ENCODE measurements at places on chromosomes 1 and 21.

GRCh38 chr1:212966616-212967015 is 16.3 kb downstream of the VASH2 start:
- no peak for DNase-seq

DNA sequence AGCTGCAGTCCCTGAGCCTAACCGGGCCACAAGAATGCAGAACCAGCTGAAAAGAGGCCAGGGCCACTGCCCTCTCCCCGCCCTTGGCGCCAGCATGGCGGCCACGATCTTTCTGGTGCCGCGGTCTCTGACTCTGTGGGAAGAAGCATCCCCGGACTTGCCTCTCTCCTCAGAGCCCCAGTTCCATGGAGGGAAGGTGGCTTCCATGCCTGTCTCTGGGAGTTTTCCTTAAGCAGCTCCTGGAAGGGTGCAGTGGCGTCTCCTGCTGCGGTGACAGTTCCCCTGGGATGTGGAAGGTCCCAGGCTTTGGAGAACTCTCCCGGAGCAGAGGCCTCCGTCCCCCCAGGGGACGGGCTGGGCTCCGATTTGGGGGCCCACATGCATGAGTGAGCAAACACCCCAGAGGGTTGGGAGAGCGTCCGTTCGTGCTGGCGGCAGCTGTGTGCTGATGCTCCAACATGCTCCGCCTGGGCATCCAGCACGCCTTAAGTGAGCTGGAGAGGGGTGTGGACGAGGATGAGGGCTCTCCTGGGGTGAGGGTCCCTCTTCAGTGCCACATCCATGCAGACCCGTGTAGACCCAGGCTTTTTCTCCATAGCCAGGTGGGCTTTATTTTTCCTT is 109.8 kb upstream of the COL6A1 start:
- no peak for DNase-seq

DNA sequence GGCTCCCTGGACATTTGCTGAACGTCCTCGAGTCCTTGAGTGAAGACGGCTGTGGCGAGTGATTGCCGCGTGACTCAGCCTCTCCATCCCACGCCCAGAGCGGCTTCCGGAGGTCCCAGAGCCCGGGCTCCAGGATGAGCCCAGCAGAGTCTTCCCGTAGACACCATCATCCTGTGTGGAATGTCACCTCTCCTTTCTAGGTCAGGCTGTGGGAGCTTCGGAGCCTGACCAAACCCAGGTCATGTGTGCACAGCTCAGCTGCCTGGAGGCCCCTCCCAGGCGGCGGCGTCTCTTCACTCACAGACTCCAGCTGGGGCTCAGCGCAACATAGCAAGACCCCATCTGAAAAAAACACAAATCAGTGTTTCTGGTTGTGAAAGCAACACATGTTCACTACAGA is 38.2 kb downstream of the PRKCZ start:
- no peak for DNase-seq

DNA sequence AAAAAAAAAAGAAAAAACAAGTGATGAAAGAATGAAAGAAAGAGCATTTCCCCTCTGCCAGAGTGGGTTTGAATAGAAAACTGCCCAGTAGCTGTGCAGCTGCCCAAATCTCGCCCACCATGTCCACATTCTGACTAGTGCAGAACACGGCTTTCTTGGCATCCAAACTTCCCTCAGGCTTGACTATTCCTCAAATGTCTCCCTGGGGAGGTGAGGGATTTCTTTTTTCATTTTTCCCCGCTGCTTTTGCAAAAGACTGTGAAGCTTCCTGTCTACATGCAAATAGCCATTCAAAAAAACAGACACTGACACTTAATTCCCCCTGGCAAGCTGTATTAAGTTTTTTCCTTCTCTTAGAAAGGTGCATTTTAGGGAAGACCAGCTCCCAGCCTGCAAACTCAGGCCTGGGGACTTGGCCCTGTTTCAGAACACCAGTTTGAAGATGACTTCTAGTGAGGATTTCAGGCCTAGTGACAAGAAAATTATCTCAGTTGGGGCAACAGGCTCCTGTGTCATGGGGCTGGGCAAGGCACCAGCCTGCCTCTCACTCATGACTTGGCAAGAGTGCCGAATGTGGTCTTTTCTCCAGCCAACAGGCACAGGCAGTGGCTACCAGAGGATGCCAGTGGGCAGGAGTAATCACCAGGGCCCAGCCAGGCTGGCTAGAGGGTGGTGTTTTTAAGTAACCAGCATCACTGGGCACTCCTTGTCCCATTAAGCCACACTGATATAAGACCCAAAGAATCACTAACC is 178.1 kb upstream of the NFIA start:
- DNase-seq = no peak

DNA sequence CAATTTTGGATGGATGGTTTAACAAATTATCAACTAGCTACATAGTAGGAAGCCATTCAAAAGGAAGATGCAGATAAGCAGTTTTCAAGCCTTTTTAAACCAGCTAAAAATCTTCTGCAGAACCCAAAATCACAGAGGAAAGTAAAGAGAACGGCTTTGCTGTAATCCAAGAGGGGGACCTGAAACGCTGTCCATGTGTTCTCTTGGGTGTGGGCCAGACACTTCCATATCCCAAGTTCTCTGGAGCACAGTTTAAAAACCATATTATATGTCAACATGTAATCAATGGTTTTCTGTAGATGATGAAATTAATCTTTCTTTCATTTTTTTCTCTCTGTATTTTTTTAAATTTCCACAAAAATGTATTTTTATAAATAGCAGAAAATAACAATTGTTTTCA is 90.5 kb downstream of the SELENOF start:
- no peak for DNase-seq

DNA sequence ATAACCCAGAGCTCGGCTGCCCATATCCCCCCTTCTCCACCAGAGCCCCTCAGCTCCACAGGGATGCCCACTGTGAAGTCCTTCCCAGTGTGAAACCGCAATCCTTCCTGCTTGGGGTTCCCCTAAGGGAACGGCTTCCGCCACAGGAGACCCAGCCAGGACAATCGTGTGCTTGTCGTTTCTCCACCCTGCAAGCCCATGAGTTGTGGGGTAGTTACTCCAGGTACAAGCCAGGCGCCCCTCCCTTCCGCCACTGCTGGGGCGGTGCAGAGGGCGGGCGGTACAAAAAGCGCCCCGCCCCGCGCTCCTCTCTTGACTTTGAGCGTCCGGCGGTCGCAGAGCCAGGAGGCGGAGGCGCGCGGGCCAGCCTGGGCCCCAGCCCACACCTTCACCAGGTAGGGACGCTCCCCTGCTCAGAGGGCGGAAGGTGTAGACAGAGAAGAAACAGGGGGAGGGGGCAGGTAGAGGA is at the start of gene TINAGL1:
TSS of gene TINAGL1 (plus strand) at position 315 of the 469 bp plus-strand sequence. CDS start 634 bp downstream, outside the sequence.
- DNase-seq = peak; percentile 7

- no peak for DNase-seq
Observed at GRCh38 chr1:31855038-31855845, 39.4 kb upstream of the SPOCD1 start.

DNA sequence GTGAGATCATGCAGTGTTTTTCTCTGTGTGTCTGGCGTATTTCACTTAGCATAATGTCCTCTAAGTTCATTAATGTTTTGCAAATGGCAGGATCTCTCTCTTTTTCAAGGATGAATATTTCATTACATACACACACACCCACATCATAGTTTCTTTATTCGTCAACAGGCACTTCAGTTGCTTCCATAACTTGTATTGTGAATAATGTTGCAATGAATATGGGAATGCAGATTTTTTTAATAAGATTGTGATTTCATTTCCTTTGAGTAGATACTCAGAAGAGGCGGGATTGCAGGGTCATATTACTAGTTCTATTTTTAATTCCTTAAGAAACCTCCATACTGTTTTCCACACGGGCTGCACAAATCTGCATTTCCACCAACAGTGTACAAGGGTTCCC is 134.0 kb downstream of the CLEC20A start:
- DNase-seq = no peak

GRCh38 chr1:179706339-179706941 is 36.7 kb upstream of the FAM163A start:
- DNase-seq = peak; percentile 62

DNA sequence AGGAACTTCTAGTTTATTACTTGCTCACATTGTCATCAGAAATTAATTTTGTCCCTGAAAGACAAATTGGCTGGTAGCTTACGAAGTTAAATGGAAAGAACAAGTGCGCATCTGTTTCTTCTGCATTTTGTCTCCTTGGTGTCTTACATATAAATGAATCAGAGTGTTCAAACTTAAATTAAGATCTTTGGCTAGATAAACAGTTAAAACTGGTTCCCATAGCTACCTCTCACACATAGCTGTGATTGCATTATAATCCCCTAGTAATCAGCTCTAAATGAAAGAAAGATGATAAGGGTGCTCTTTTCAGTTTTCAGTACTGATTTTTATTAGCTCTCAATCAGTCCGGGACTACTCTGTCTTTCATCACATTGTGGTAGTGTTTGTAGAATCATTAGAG is 124.2 kb upstream of the LMO4 start:
- DNase-seq = no peak

- DNase-seq = no peak
Observed at GRCh38 chr1:201092738-201093137, 19.5 kb downstream of the CACNA1S start.

DNA sequence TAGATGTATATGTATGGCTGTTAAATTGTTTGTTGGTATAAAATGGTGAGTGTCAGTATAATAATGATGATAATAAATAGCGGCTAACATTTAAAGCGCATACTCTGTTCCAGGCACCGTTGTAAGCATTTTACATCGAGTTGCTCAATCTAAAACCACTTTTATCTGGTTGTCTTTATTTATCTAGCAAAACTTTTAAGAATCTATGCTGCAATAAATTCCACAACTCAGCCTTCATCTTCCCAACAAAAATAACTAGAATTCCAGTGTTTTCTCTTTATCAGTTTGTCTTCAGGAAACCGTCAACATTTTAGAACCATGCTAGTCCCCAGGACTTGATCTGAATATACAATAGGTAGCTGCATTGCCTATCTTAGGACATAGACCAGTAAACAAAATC is 19.3 kb upstream of the SLC16A1 start:
- no peak for DNase-seq

GRCh38 chr1:241944300-241944699 is 13.3 kb upstream of the BECN2 start:
- DNase-seq = no peak

DNA sequence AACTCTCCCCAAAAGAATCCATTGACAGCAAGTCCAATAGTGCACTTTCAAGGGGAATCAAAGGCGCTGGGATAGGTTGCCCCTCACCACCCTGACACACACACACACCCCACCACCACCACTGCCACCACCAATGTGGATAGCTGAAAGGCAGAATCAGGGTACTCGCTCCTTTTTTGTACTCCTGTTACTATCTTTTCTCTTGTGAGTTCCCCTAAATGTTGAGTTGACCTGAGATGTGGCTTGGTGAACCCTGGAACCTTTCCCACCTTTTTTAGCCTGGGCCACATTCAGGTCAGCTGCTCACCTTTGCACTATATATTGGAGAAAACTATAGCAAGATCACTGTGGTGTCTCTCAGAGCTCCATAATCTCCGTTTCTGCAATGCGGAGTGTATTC is 3.9 kb downstream of the S100A8 start:
- no peak for DNase-seq

GRCh38 chr1:76905876-76906595 is 38.8 kb downstream of the ST6GALNAC5 start:
- no peak for DNase-seq

- DNase-seq = no peak
Observed at GRCh38 chr1:156815961-156816422, 656 bp downstream of the SH2D2A start.

DNA sequence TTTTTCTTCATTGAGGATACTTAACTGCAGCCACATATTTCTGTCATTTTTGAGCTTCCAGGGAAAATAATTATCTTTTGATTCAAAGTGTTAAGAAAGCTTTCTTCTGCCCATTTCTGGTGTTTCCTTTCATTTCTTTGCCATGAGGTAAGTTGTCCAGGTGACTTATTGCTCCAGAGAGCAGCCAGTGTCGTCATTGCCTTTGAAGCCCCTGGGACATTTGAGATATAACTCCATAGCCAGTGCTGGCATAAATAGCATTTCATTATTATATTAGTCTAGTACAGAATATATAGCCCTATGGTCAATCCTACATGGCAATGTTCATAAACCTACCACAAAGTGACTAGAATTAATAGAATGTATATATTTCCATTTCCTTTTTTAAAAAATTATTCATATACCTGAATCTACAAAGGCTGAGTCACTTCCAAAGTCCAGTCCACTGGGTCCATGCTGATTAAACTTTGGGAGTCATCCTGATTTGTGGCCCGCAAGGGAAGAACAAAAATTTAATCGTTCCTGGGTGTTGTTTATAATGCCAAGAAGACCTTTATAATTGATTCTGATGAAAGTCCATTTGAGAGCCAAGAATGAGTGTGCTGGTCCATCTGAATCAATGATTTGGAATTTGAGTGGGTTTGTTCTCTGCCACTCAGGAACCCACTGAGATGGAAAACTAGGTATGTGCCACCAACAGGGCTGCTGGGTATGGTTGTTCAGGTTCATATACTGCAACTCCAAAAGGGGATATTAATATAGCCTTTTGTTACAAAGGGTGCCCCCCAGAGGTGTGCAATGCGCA is 221.8 kb upstream of the PLXNA2 start:
- DNase-seq = no peak

GRCh38 chr1:203536575-203536974 is 42.6 kb downstream of the OPTC start:
- no peak for DNase-seq

- DNase-seq = no peak
Observed at GRCh38 chr1:173758980-173759379, 44.2 kb downstream of the KLHL20 start.

DNA sequence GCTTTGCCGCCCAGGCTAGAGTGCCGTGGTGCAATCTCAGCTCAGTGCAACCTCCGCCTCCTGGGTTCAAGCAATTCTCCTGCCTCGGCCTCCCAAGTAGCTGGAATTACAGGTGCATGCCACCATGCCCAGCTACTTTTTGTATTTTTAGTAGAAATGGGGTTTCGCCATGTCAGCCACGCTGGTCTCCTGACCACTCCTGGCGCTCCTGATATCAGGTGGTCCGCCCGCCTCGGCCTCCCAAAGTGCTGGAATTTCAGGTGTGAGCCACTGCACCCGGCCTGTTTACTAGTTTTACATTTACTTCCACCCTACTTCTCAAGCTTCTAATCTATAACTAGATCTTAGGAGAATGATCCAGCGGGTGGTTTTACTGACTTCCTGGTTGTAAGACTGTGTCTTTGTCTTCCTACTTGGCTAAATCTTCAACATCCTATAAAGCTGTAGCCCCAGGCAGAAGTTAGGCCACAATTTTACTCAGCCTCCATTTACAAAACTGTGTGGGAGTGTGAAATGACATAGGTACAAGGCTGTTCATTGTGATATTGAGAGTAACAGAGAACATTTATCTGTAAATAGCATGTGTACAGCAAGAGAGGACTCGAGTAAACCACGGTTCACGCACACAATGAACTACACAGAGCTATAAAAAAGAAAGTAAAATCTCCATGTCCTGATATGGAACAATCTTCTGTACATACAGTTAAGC is 9.6 kb upstream of the POU2F1 start:
- no peak for DNase-seq
